ENCODE measurements at places on chromosomes 6 and 20.

DNA sequence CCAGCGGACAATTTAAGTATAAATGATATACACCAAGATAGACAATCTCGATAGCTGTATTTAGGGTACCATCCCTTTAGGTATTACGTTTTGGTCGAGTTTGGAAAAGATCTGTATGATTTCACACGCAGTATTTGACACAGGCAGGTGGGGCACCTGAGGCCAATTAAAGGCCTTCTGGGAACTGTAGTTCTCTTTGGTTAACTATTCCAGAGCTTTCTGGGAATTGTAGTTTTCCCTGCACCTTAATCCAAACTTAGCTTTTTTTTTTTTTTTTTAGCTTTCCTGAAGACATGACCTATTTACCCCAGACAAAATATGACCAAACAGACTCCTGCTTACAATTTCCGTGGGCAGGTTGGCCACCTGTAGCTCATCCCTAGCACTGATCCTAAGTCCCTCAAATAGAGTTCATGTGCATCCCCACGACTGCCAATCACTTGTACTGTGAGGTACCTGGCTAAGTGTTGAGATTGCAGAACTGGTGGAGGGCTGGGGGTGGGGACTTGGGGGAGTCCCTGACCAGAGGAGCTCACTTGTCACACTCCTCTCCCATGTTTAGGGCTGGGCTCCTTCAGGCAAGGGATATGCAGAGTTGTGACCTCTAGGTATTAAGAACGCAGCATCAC lies 999 bp upstream of the EHMT2 start:
- DNase-seq, result peak; percentile 79

GRCh38 chr6:136539967-136540652 lies 10.1 kb downstream of the MAP7 start:
- no peak for DNase-seq

GRCh38 chr6:16168121-16168520 lies 39.2 kb downstream of the MYLIP start:
- no peak for DNase-seq

- DNase-seq, result no peak
Observed at GRCh38 chr20:62377615-62378178, 9.2 kb upstream of the RPS21 start.

GRCh38 chr20:31644701-31645100 lies 7.0 kb downstream of the COX4I2 start:
- DNase-seq, result no peak

GRCh38 chr20:24577271-24577909 lies 108.0 kb downstream of the SYNDIG1 start:
- DNase-seq, result no peak
